Jurkat, Clone E6-1 (cell line): ENCODE measurements at places on chromosomes 4 and X.
A peak's percentile ranks its signal among the peaks of the same experiment; 100 is the strongest.

DNA sequence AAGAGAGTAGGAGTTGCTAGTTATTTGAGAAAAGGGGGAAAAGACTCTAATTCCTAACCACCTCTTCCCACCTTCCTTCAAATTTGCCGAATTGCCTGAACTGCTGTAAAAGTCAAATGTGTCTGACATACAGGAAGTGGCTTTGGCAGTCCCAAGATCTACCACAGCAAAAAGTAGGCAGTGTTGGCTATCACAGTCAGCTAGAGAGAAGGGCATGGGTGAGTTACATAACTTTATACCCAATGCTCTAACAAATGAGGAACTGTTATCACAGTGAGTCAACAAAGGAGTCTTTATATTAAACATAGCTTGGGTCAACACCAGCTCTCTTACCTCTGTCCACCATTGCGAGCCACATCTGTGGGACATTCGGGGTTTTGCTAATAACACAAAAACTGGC is 2.4 kb upstream of the MBNL3 start:
- peak; percentile 32 for DNase-seq

GRCh38 chr4:125837493-125838201 is 522.9 kb downstream of the FAT4 start:
- no peak for DNase-seq

DNA sequence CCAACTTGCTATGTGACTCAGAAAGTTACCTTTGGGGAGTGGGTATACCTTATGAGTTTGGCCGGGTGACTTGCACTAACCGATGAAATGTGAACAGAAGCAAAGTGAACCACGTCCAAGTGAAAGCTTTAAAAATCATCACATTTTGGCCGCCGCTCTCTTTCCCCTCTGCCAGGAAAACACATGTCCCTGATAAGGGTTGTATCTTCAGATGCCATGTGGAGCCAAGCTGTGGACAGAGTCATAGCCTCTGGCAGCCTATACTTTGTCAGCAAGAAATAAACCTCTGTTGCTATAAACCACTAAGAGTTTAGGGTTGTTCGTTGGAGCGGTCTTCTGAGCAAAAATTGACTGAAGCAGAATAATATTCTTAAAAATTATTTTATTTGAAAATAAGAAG is 92.3 kb downstream of the PRDM5 start:
- no peak for DNase-seq

DNA sequence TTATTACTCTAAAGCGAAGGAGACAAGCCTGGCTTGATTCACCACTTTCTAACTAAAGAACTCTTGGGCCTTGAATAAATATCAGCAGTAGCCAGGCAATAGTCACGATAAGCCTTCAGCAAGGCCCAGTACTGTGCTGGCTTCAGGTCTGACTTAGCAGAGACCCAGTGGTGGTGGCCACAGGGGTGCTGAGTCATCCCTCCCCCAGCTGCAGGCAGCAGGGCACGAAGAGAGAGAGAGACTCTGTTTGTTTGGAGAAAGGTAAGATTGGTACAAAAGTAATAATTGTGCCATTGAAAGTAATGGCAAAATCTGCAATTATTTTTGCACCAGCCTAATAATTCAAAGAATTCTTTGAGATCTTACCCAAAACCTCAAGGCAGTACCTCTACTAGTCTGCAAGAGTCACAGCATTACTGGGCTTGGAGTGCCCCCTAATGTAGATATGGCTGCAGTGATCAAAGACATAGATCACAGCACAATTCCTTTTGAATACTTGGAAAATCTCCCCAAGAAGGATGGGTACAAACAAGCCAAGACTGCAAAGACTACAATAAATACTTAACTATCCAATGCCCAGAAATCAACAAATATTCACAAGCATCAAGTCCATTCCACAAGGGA is 159.5 kb upstream of the USP38 start:
- DNase-seq, result peak; percentile 2

- DNase-seq, result no peak
These were observed 772.0 kb downstream of the TRIML1 start for GRCh38 chr4:188911199-188911598.

DNA sequence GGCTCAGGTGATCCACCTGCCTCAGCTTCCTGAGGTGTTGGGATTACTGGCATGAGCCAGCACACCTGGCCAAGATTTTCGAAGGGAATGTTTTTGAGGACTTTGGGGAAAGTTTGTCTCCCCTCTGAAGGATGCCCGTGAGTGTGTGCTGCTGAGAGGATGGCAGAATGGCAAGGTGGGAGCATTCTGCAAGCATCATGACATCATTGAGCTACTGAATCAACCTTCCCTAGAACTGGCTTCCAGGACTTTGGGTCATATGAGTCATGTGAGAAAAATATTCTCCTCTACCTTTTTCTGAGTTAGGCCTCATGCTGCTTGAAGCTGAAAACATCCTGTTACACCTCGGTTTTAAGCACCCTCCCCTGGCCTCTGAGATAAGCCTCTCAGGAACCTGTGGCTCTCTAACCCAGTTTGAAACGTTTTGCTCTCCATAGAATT is 31.0 kb downstream of the TMEM131L start:
- no peak for DNase-seq

GRCh38 chr4:164700471-164700870 is 53.5 kb upstream of the SMIM31 start:
- DNase-seq, result peak; percentile 41

DNA sequence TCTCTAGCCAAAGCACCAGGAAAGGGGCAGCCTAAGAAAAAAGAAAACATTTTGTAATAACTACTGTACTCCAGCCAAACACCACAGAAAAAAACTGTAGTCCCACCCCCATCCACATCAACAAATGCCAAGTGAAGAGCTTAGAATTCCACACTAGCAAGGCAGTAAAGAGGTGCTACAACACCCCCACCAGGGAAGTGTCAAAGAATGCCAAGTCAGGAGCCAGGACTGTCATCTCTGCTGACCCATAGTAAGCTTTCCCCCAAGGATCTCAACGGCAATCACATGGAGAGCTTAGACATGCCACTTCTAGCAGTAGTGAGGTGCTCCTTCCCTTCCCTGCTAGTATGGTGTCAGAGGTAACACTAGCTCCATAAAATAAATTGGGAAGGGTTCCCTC is 34.4 kb upstream of the CCDC160 start:
- DNase-seq, result no peak

DNA sequence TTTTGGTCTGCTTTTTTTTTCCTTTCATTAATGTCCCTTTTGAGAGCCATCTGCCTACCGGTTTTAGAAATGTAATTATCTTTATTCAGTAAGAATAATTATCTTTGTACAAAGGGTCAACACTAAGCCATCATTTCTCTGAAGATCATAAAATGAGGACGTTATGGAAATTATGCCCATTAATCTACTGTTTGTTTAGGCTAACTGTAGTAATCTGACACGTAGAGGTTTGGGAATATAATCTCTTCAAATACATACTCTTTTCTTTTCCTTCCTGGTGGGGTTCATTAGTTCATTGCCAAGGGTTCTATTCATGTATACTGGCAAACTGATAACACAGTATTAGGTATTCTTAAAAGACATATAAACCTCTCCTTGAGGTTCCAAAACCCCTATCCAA is 3.8 kb upstream of the HSD17B13 start:
- DNase-seq, result no peak

- no peak for DNase-seq
These were observed 54.2 kb downstream of the RHOXF2B start for GRCh38 chrX:120023259-120023658.

DNA sequence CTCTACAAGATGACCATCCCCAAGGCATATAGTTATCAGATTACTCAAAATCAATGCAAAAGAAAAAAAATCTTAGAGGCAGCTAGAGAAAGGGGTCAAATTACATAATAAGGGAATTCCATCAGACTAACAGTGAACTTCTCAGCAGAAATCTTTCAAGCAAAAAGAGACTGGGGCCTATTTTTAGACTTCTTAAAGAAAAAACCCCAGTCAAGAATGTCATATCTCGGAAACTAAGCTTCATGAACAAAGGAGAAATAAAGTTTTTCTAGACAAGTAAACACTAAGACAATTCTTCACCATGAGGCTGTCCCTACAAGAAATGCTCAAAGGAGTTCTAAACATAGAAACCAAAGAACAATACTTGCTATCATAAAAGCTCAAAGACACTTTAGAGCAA is 51.7 kb downstream of the RAB28 start:
- no peak for DNase-seq

DNA sequence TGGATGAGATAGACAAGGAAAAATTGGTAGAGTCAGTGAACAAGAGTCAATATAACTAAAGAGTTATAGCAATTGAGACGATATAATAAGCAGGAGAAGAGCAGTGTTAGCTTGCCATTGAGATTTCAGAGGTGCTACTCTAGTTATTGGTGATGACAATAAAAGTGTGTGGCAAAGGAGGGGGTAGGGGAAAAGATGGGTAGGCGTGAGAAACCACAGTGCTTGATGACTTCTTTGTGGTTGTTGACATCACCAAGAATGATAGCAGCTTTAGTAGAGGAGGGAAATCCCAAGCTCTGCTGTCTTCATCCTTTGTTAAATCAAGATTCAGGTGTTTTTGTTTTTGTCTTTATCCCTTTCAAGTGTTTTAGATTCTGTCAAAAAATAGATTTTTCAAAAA is 179.9 kb upstream of the PPP3CA start:
- peak; percentile 15 for DNase-seq

DNA sequence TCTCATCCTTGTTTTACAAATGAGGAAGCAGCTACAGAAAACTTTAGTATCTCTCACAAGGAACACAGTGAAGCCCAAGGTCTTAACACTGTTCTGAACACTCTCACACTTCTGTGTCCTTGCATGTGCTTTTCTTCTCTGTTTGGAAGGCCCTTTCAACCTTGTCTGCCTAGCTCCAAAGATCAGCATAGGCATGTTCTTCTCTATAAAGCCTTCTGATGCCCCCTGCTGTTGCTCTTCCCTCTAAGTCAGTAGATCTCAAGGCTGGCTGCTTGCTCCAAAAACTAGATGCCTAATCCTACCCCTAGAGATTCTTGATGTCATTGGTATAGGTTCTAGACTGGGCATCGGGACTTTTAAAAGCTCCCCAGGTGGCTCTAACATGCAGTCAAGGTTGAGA is 5.9 kb downstream of the APOO start:
- peak; percentile 54 for DNase-seq

- no peak for DNase-seq
These were observed 220.9 kb upstream of the SFRP2 start for GRCh38 chr4:154009788-154010187.

- DNase-seq, result peak; percentile 38
These were observed 112.9 kb downstream of the ARHGAP10 start for GRCh38 chr4:147844781-147845180.

DNA sequence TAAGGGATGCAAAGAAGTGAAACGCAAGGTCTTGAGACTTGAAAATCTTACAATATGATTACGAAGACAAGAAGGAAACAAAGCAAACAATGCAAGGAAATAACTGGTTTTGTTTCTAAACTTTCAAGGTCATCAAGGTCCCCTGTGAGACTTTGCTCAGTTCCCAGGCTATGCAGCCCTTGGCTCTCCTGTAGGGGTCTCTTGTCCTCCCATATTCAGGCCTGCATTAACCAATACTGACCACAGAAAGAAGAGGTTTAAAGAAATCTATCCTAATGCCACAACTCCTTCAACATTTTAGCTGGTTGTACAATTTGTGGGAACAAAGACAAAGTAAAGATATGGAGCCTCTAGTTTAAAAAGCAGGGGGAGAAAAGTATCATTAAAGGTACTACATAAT is 209.2 kb downstream of the LHFPL1 start:
- no peak for DNase-seq

GRCh38 chr4:14669371-14669770 is 332.9 kb upstream of the CPEB2 start:
- DNase-seq, result no peak

DNA sequence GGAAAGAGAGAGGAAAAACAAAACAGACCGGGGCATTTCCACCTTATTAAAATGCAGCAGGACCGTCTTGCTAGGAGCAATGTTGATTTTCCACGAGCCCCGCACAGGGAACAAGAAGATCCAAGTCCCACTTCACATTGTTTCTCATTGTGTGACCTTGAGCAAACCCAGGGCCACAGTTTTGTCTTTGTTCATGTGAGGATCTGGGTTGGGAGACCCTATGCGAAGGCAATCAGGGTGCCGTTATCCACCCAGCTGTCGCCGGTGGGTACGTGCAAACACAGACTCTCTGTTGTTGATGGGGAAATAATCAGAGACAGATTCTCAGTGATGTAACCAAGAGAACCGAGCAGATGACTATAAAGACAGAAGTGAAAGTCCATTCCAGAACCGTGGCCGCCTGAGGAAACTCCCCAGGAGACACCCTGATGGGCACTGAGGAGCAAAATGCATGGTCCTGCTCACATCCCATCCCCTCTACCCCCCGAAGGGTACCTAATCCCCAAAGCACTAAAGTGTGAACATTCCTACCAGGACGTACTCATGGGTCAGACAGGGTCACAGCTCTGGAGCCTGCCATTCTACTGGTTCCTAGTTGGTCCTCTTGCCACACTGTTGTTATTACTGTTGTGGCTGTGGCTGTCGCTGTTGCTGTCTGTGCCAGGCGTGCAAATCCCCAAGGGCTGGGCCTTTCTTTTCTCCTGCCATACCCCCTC is 102.7 kb upstream of the RBPJ start:
- DNase-seq, result no peak

GRCh38 chr4:154315741-154316140 is 175.9 kb downstream of the DCHS2 start:
- no peak for DNase-seq

GRCh38 chr4:7285244-7286094 is 93.1 kb downstream of the SORCS2 start:
- no peak for DNase-seq

- DNase-seq, result no peak
These were observed 242.9 kb upstream of the PITX2 start for GRCh38 chr4:110865611-110866259.

DNA sequence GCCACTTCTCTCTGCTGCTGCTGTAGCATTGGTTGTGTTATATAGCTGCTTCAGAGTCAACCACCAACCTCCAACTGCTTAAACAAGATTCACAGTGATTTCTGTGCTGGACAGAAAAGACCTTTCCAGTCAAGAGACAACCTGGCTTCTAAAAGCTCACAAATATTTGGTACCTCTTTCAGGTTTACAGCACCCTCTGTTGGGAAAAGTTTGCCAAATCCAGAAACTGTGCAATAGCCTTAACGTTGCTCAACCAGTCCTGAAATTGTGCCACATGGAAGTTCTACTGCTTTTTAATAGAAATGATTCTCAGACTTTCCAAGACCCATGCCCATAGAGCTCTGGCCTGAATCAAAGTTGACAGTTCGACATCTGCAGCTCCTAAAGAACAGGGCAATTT is 842.1 kb upstream of the HTR2C start:
- peak; percentile 51 for DNase-seq

DNA sequence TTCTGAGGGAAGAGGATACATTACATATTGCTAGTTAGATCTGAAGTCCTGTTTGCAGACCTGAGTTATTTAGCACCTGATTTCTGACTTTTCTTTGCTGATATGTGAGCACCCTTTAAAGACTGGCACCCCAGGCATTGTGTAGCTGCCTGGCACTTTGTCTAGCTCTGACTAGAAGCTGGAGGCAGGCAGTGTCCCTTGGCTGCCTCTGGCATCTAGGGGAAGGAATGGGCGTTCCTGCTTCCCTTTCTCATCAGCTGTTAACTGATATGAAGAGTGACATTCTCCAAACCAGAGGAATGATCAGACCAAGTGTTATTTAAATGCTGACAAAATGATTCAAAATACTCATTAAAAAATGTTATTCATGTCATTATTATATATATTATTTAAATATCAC is 30.3 kb upstream of the SHISA3 start:
- no peak for DNase-seq
